ENCODE measurements at places on chromosomes 6 and 20.
A peak's percentile ranks its signal among the peaks of the same experiment; 100 is the strongest.

GRCh38 chr20:51763965-51764602 is 4.1 kb downstream of the ATP9A start:
- DNase-seq = no peak

DNA sequence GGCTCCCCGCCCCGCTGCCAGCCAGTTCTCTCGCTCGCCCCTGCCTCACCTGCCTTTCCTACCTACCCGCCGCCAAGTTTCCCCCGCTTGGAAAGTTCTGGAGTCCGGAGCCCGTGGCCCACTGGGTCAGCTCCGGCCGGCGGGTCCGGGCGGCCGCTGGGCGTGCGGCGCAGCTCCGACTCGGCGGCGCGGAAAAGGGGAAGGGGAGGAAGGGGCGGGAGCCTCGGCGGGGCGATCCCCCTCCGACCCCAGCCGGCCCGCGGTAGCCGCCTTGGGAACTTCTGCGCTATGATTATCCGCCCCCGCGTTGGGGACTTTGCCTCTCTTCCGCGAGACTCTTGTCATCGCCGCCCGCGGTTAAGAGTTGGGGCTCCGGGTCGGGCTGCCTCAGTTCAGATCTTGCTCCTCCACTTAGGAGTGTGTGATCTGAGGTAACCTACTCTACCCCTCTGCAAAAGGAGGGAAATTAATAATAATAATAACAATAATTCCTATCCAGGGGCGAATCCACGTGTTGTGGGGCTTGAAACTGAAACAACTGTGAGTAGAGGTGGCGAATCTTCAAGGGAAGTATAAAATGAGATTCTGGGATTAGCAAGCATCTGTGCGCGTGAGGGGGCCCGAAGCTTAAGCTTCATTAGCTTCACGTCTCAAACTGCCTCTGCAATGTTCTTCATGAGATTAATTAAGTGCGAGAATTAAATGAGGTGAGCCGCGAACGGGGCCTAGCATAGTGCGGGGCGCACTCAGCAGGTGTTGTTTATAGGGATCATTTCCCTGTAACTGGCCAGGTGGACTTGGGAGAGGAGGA is 30.8 kb downstream of the SF3B5 start:
- DNase-seq = no peak

GRCh38 chr6:147911686-147912085 is 403.2 kb downstream of the SAMD5 start:
- no peak for DNase-seq

- DNase-seq = no peak
These were observed 94.4 kb upstream of the PRDM1 start for GRCh38 chr6:105991561-105992314.

GRCh38 chr20:63689046-63690002 is 7.1 kb upstream of the TNFRSF6B start:
- no peak for DNase-seq

- no peak for DNase-seq
These were observed 153.7 kb upstream of the RIPOR2 start for GRCh38 chr6:25089442-25089841.

DNA sequence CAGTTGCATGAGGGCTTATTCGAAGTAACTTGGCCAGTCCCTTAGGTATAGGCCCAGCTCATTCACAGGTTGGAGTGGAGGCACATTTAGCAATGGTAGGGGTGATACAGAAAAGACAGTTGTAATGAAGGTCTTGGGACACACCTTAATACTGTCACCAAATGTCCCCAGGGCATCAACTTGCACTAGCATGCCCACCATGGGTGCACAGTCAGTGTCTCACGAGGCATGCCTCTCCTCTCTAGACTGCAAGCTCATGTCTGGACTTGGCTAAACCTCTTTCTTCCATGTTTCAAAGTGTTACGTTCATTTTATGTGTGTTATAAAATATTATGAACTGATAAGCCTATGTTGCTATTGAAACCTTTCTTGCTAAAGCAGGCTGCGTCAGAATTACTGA is 124.0 kb upstream of the ECI2 start:
- no peak for DNase-seq

- peak; percentile 80 for DNase-seq
These were observed 15.8 kb downstream of the TUBB2B start for GRCh38 chr6:3211681-3212080.

DNA sequence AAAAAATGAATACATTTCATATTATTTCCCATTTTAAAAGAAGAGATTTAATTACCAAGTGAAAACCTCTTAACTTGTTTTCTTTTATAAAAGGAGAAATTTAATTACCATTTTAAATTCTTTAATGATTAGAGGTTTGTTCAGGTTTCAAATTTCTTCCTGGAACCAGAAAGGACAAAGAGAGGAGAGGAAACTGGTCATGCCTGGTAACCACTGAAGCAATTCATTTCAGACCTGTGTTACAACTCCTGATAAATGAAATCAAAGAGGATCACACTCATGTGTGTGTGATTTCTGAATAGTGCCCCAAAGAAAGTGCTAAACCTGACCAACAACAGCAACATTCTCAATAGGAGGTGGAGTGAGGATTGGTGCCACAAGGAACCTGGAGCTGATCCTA is 12.6 kb upstream of the SLPI start:
- DNase-seq = no peak

- DNase-seq = no peak
These were observed 97.4 kb upstream of the NEDD9 start for GRCh38 chr6:11329726-11330412.

GRCh38 chr6:80480421-80481157 is 374.1 kb downstream of the BCKDHB start:
- no peak for DNase-seq

DNA sequence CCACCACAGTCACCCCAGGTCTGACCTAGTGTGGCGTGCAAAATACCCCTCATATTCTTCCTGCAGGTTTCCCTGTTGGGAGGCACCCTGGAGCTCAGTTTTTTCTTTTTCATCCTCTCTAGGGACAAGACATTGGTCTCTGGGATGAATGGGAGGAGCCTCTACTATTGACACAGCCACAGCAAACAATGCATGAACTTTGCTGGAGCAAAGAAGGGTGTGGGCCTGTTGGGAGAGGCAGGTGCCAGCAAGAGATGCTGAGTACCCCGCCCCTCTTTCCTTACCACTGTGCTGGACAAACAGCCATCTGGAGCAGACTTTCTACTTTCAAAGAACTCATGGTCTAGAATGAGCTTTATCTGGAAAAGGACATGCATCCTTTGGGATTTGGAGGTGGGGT is 10.1 kb downstream of the TGM3 start:
- DNase-seq = no peak

GRCh38 chr6:36874443-36875249 is at the start of gene PPIL1:
TSS of gene PPIL1 (minus strand) at chr6:36874803. CDS start at chr6:36874772, 31 bp downstream.
- DNase-seq = peak; percentile 88

DNA sequence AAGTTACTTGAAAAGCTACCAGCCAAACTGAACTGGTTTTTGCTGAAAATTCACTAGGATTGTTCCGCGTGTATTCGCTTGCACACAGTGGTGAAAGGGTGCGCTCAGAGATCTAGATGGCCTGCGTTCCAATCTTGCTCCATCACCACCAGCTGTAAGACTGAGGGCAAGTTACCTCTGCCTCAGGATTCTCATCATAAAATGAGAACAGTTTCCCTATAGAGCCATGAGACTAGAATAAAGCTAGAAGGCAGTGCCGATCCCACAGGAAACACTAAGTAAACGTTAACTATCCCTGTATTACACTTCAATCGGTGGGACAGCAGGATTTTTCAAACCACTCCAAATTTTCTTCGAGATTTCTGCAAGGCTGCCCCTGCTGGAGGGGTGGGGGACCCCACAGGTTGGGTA is 838 bp downstream of the AHCY start:
- no peak for DNase-seq

DNA sequence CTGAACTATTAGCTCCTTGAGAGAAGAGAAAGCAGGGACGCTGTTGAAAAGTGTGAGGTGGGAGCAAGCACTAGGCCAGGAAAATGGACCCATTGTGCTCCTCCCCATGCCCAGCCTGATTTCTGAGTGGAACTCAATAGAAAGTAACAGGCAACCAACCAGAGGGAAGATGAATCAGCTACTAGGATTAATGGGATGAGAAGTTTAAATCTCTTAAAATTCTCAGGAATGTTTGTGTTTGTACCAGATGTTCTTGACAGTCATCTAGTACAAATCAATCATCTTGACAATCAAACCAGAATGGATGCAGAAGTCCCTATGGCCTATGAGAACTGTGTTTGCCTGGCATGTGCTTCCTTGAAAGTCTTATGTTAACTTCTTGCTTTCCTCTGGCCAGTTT is 48.9 kb downstream of the HDDC2 start:
- no peak for DNase-seq

DNA sequence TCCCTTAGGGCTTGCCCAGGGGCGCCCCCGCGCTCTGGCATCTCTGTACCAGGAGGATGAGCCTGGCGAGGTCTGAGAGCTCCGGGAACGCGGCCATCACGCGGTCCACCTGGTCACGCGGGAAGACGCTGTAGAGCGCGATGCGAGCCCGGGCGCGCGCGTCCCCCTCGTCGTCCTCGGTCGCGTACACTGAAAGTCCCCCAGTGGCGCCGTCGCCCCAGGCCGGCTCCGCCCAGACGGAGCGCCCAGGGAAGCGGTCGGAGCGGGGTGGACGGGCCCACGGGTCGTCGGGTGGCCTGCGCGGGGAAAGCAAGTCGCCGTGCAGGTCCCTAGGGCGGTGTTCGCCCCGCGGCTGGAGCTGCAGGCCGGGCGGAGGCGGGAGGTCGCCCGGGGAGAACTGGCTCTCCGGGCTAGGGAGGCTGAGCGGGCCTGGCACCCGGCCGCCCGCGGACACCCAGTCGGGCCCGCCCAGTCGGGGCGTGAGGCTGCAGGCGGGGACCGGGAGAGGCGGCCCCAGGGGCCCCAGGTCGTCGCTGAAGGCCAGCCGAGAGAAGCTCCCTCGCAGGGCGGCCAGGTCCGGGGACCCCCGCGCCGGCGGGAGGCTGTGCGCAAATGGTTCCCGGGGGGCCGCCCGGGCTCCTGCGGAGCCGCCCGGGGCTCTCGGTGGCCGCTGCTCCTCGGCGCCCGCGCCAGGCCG is 34.0 kb downstream of the ZC3H12D start:
- no peak for DNase-seq

DNA sequence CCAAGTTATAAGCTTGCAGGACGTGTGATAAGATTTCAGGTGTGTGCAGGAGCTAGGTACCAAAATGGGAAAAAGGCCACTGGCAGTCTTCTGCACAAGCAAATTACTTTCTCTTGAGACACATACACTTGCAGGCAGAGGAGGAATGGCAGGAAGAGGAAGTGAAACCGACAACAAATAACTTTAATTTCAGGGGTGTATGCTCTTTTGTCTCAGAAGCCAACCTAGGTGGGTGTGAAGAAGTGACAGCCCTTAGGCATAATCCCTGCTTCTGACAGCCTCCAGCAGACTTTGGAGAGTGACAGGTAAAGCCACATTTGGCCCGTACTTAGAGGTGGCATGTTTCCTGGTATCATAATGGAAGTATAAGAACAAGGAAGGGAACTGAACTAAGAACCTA is 118.8 kb upstream of the TRAF3IP2 start:
- no peak for DNase-seq

DNA sequence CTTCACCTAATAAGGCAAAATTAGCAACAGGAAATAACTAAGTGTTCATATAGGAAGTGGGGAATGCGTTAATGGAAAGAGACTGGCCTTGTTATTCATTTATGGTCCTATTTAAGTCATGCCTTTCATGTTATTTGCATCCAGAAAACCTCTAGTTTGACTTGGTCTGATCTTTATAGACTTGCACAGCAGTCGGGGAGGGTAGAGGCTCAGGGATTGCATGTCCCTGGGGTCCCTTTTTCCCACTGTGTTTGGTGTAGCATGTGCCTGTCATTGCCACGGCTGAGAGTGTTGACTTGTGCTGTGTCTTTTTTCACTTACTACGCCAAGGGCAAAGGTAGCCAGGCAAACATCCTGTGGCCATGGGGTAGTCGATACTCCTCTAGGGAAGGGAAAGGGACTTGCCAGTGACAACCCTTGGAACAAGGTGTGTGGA is 105.4 kb upstream of the RIN2 start:
- no peak for DNase-seq

GRCh38 chr20:21554985-21555384 is 41.1 kb upstream of the NKX2-2 start:
- DNase-seq = peak; percentile 34

GRCh38 chr6:109370336-109370735 is 11.9 kb downstream of the CD164 start:
- DNase-seq = no peak

- no peak for DNase-seq
These were observed 110.2 kb downstream of the FOXC1 start for GRCh38 chr6:1719922-1720321.

GRCh38 chr6:120700001-120700400 is 634.3 kb downstream of the TBC1D32 start:
- no peak for DNase-seq

DNA sequence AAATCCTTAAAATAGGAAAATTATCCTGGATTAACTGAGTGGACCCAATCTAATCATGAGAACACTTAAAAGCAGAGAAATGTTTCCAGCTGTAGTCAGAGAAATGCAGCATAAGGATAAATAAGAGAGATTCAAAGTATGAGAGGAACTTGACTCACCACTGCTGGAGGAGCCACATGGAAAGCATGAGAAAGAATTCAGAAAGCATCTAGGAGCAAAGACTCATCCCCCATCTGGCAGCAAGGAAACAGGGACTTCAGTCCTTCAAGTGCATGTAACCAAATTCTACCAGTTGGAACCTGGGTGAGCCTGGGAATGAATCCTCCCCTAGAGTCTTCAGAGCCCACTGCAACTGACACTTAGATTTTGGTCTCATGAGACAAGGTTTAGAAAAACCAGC is 33.7 kb downstream of the RNF146 start:
- DNase-seq = no peak

- no peak for DNase-seq
These were observed 225.9 kb downstream of the SMOC2 start for GRCh38 chr6:168666699-168667427.

GRCh38 chr6:151051164-151051563 is 185.7 kb downstream of the MTHFD1L start:
- DNase-seq = no peak

DNA sequence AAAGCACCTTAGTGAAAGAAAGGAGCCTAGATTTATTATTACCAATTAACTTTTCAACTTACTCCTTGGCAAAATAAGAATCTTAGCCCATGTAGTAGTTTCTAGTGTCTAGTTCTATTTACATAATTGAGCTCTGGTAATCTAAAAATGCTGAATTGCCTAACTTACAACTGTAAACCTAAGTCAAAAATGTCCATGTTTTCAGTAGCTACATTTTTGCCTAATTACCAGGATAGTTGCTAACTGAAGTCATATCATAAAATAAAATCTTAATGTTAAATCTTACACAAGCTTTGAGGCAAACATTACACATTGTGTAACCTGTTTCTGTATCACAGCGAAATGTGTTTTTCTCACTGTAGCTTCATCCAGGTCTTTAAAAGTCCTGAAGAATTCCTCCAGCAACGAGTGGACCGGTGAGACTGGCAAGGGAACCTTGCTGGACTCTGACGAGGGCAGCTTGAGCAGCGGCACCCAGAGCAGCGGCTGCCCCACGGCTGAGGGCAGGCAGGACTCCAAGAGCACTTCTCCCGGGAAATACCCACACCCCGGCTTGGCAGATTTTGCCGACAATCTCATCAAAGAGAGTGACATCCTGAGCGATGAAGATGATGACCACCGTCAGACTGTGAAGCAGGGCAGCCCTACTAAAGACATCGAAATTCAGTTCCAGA is 7.6 kb upstream of the CLDN20 start:
- no peak for DNase-seq

All from putamen (tissue), 1 donor.